ENCODE measurements at places on chromosomes 2 and 18. TPM values are rescaled to one million over a fixed set of nuclear protein-coding genes. Genes with fewer than 3 reads are reported as not detected.

GRCh38 chr2:168521053-168521741, 65.1 kb downstream of the CERS6 start:
- H3K36me3 ChIP-seq: no peaks in the 10 kb centered on the region
- H3K4me3 ChIP-seq: no peak overlapping the region
- H3K4me1 ChIP-seq: peaks cover 89% of the 10 kb centered on the region
- peak overlapping the region; percentile 15 for H3K27ac ChIP-seq
- DNase-seq: no peak
- H3K27me3 ChIP-seq: no peaks in the 10 kb centered on the region

GRCh38 chr2:30915486-30915885, 108.2 kb upstream of the CAPN13 start:
- H3K4me3 ChIP-seq: no peak overlapping the region
- H3K27ac ChIP-seq: no peak overlapping the region
- DNase-seq: no peak
- H3K4me1 ChIP-seq: no peaks in the 10 kb centered on the region
- no peaks in the 10 kb centered on the region for H3K36me3 ChIP-seq
- no peaks in the 10 kb centered on the region for H3K27me3 ChIP-seq

DNA sequence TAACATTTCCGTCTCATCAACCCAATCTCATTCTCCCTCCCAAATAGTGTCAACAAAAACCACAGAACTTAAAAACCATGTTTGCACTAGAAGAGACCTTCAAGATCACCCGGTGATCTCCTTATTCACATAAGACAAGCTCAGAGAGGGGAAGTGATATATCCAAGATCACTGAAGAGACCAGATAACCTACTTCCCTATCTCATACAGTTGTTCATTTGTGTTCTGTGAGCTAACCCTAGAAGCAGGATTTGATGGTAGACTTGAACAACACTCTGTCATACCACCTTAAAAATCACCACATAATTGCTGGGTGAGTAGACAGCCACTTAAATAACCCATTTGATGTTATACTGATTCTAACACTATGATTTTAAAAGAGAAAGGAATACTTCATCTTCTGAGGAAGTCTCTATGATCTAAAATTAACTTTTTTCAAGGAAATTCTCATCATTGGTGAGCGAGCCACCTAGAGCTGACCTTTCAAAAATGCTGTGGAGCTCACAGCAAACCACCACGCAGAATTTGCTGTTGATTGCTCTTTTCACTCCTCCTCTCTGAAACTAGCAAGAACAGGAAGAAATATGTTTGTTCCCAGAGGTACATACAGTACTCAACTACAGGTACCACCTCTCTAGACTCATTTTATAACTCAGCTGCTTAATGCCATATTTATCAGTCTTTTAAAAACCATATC, 15.1 kb downstream of the AAK1 start:
- H3K4me3 ChIP-seq: no peak overlapping the region

DNA sequence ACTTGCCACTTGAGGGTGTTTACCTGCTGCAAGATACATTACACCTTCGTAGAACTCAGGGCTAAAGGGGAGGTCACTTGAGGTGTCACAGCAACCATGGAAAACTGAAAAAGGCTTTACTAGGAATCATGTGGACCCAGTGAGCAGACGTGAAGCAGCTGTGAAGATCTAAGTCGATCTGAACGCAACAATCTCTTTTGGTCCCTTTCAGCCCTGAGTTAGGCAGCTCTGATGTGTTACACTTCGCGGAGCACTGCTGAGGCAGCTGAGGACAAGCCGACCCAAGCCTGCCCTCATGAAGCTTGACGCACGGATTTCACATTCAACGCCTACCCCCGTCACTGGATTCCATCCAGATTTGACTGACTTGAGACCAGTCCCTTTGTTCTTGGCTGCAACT, 75.8 kb upstream of the NPAS2 start:
- no peaks in the 10 kb centered on the region for H3K27me3 ChIP-seq
- H3K36me3 ChIP-seq: no peaks in the 10 kb centered on the region
- H3K4me3 ChIP-seq: no peak overlapping the region

GRCh38 chr2:46387292-46387691, 90.1 kb downstream of the EPAS1 start:
- no peak for DNase-seq
- no peak overlapping the region for H3K27ac ChIP-seq
- H3K36me3 ChIP-seq: peaks cover 38% of the 10 kb centered on the region
- no peak overlapping the region for H3K4me3 ChIP-seq

- H3K36me3 ChIP-seq: no peaks in the 10 kb centered on the region
- H3K27ac ChIP-seq: no peak overlapping the region
- no peak overlapping the region for H3K4me3 ChIP-seq
- peaks cover 42% of the 10 kb centered on the region for H3K4me1 ChIP-seq
- DNase-seq: no peak
- H3K27me3 ChIP-seq: no peaks in the 10 kb centered on the region
Observed at GRCh38 chr18:76388891-76389423, 106.1 kb downstream of the ZNF516 start.

- H3K27me3 ChIP-seq: no peaks in the 10 kb centered on the region
- H3K27ac ChIP-seq: no peak overlapping the region
Observed at GRCh38 chr2:136171223-136171622, 53.3 kb upstream of the CXCR4 start.

DNA sequence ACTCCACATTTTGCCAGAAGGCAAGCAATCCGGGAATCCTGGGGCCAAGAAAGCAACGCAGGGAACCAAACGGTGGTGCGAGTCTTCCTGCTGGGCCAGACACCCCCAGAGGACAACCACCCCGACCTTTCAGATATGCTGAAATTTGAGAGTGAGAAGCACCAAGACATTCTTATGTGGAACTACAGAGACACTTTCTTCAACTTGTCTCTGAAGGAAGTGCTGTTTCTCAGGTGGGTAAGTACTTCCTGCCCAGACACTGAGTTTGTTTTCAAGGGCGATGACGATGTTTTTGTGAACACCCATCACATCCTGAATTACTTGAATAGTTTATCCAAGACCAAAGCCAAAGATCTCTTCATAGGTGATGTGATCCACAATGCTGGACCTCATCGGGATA, 26.8 kb downstream of the B3GNT2 start:
- H3K27me3 ChIP-seq: no peaks in the 10 kb centered on the region
- peaks cover 34% of the 10 kb centered on the region for H3K4me1 ChIP-seq
- no peak overlapping the region for H3K27ac ChIP-seq
- no peak for DNase-seq

GPR39 gene
- not detected for total RNA-seq

GCKR gene
- not detected for total RNA-seq
